ENCODE measurements at places on chromosomes 6 and 20. TPM values are rescaled to one million over a fixed set of nuclear protein-coding genes. Genes with fewer than 3 reads are reported as not detected.
A peak's percentile ranks its signal among the peaks of the same experiment; 100 is the strongest.

The HIVEP1 gene
- total RNA-seq = 6.6 TPM

DNA sequence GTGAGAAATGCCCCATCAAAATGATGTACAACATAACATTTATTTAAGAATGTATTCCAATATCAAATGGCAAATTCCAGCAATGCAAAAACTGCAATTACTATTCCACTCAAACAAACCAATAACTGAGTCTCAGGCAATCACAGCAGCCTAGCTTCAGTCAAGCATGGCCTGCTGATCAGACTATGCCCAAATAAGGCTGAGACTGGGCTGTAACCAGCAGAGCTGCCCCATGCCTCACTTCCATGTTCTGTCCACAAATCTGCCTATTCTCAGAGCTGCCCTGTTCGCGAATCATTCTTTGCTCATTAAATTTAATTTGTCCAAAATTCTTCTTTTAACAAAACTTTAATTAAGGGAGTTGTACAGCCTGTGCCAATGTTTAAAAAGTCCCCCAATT, 155.4 kb downstream of the FNDC1 start:
- DNase-seq = no peak

DNA sequence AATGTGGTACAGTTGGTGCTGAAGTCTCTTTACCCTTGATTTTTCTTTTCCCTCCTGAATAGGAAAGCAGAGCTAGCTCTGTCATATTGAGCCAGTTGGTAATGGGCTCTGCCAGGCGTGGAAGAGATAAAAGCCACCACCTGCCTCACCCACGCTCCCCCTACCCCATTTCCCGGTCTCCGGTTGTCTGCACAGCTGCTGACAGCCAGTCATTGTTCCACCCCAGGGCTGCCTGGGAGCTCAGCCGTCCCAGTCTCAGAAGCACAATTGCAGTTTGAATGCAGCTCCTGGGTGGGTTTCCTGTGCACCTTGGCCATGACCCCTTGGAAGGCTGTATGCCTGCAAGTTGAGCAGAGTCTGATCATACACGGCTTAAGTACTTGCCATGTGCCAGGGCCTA, 675.2 kb upstream of the FLRT3 start:
- no peak for DNase-seq

DNA sequence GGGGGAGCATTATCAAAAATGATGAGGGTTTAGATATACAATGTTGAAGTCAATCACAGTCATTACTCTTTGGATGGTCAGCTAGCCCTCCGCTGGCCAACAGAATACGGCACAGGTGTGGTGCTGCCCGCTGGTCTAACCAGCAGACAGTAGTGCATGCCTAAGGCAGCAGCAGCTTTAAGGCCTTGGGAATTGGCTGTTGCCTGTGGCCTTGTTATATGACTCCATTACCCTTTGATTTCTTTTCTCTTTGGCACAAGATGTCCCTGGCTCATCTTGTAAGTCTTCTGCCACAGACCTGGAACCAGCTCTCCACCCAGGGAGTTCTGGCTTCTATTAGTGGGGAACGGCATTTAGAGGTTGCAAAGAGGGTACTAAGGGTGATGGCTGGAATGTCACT, 110.2 kb downstream of the WDR27 start:
- DNase-seq = no peak

The FAM83C gene
- total RNA-seq = not detected

The COL11A2 gene
- total RNA-seq = 5.5 TPM

DNA sequence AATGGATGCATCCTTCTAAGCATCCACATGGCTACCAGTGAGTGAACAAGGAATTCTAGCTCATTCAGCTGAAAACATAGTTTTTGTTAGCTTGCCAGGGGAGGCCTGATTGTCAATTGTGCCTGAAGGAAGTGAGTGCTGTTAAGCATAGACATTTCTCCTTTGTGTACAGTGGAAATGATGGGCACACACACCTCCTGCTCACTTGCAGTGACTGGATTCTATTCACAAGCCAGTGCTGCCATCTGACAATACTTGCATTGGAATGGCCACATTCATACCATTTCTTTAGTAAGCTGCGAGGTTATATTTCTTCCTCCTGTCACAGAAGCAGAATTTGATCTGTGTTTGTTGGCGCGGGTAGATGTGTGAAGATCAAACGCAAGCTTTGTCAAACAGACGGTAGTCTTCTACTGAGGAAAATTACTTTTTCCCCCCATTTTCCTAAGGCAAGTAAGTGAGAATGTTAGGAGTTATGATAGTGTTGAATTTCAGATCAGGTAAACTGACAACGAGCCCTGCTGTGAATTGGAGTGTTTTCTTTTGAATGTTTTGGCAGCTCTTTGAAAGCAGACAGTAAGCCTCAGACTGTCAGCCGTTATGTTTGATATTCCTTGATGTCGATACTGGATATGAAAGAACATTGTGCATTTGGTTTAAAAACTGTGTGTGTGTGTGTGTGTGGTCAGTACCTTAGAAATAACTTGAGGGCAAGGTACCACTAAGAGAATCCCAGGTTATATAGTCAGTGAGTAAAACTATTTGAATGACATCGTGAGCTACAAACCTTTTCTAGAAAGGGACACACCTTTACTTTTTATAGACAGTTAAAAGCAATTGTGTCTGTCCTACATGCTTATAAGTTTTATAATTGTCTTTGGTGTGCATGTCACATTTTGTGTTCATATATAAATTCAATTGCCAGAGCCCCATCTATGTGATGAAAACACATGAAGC, 84.2 kb upstream of the BMP2 start:
- no peak for DNase-seq

The GTPBP2 gene
- total RNA-seq = 55.5 TPM

DNA sequence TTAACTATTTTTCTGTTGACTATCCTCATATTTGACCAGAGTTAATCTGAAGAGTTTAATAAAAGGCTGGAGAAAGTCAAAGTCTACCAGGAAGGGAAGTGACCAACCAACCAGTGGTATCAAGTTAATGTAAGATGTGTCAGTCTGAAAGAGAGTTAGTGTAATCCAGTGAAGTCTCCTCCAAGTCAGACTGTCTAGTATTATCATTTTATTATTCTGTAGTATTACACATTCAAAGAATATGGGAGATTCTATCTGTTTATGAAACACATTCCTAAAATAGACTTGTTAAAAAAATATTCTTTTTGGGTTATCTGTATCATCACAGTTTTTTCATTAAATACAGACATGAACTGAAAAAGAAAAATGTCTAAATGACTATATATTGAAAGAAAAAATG, 194.4 kb downstream of the BTBD9 start:
- DNase-seq = no peak

GRCh38 chr6:125066964-125067363, 86.6 kb upstream of the TPD52L1 start:
- DNase-seq = peak; percentile 70

GRCh38 chr20:10639737-10640556, 33.9 kb downstream of the JAG1 start:
- no peak for DNase-seq

The DHX35 gene
- total RNA-seq = 8.9 TPM

DNA sequence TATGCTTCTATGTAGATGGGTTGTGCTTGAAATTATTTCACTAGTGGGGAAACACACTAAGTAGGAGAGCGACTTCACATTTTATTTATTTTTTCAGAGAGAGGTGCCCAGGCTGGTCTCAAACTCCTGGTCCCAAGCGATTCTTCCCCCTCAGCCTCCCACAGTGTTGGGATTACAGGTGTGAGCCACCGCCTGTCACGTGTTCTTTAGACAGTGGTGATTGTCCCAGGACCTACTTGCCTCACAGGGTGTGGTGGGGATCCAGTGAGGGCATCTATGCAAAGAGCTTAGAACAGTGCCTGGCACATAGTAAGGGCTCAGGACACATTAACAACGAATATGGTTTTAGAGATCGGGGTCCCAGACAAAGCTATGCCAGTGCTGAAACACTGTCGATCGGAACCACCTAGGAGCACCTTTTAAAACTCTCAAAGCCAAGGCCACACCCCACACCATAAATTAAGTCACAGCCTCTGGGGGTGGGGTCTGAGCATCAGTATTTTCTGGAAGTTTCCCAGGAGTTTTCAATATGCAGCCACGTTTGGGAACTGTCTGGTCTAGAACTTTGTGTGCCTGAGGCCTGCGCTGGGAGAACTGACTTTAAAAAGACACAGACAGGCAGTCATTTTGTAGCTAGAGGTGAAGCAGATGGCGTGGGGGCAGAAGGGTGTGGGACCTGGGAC, 4.8 kb upstream of the BCAS4 start:
- DNase-seq = no peak

The MUCL3 gene
- not detected for total RNA-seq

The PET117 gene
- 17.9 TPM for total RNA-seq

GRCh38 chr6:27894839-27895762, 17.1 kb downstream of the OR2B2 start:
- DNase-seq = peak; percentile 88

DNA sequence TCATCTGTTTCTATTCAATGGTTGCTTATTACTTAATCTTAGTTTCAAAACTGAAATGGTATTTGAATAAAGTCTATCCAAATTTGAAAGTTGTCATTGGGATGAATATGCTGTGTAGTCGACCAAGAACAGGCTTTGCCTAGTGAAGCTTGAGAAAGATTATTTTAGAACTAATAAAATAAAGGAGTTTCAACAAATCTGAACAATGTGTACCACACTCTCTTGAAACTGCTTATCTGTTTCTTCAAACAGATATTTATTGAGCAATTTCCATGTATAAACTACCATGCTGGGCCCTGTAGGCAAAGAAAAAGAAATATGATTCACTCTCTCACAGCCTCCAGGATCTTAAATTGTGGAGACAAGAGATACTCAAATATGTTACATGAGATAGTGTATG, 174.4 kb downstream of the OGFRL1 start:
- no peak for DNase-seq

DNA sequence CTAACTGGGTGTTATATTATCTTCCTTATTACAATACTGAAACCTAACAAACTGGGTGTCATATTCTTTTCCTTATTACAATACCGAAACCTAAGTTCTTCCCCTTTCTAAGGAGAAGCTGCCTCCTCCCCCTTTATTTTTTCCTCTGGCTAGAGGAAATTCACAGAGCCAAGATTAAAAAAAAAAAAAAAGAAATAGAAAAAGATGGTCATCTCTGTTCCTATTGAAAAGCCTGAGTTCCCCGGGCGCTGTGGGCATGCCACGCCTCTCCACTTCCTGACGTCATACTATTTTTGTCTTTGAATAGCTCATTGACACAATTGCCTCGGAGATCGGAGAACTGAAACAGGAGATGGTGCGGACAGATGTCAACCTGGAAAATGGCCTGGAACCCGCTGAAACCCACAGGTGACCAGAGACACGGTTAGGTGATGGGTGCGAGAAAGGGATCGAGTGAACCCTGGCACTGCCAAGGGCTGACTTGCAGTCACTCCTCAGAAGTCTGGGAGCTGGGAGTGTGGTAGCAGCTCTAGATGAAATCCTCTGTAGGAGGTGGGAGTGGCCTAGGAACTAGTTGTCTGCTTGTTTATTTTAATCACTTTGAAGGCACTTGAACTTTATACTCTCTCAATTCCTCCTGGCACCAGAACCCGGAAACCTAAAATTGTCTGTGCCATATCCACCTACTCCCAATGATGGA, 82.2 kb upstream of the NAA20 start:
- no peak for DNase-seq

The GRM1 gene
- not detected for total RNA-seq

DNA sequence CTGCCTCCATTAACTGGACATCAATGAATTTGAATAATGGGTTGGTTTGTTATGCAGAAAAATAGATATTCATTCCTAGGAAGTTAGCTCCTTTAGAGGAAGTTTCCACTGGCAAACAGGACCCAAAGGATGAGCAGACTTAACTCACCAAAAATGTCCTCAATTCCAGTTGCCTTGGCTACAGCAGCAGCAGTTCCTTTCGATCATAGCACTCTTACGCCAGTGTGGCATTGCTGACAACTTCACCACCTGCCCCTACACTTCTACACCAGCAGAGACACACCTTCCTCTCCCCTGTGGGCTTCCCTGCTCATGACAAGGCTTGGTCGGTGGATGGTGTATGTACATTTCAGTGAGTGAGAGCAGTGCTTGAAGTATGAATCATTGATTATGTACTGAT, 532.8 kb downstream of the QKI start:
- DNase-seq = no peak

DNA sequence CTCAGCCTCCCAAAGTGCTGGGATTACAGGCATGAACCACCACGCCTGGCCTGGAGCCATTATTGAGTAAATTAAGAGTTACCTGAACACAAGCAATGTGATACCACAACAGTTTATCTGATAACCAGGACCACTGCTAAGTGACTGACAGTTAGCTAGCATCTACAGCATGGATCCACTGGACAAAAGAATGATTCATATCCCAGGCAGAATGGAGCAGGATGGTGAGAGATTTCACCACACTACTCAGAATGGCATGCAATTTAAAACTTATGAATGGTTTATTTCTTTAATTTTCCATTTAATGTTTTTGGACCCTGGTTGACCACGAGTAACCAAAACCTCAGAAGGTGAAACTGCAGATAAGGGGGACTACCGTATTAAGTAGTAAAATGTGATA, 48.6 kb downstream of the RALGAPA2 start:
- no peak for DNase-seq

- no peak for DNase-seq
Measured at GRCh38 chr6:128657181-128657580, 136.8 kb upstream of the PTPRK start.

GRCh38 chr6:30154709-30155519, 6.1 kb downstream of the TRIM10 start:
- DNase-seq = peak; percentile 95

The RWDD2A gene
- 2.6 TPM for total RNA-seq

DNA sequence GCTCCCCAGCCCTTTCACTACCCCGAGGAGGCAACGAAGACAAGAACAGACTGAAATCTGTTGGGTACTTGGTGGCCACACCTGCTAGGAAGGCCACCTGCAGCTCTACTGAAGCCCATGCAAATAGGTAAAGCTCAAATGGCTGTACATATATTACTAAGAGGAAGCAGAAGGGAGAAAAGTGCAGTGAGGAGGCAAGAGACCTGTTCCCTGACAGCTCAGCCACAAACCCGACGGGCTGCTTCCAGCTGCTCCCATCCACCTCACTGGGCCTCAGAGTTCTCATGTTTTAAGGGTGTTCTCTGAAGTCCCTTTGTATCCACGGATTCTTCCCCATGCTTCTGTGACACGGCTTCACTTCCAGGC, 24.6 kb downstream of the TRAM2 start:
- DNase-seq = no peak

DNA sequence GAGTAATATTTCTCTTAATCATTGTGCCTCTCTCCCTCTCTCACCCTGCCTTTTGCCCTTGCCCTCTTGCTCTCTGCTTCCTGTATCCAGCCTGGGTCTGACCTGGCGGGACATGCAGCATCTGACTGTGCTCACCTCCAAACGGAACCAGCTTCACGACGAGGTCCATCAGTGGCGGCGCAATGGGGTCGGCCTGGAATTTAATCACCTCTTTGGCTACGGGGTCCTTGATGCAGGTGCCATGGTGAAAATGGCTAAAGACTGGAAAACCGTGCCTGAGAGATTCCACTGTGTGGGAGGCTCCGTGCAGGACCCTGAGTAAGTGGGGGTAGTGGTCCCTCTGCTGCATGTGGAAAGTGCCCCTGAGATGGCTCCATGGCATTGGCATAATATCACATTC, 65.9 kb downstream of the BFSP1 start:
- no peak for DNase-seq

Measured in Daoy (cell line).